SK-N-DZ (cell line): ENCODE measurements at places on chromosomes 7 and 10.

DNA sequence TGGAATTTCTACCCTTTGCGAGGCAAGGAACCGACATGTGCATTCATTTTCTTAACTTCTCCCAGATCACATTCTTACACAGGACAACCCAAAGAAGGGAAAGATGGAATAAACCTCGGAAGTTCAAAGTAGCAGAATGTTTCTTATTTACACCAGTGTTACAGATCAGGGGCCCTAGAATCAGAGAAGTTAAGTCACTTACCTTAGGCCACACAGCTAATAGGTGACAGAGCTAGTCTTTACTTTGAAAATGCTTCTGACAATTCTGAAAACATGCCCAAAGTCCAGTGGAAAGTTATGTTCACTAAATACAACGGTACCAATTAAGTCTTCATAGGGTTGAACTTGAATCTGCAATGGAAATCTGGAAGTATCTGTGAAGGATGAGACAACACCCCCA, 437.7 kb downstream of the DPP6 start:
- DNase-seq: no peak

- no peak for DNase-seq
Measured at GRCh38 chr7:118754608-118755007, 530.1 kb downstream of the ANKRD7 start.

- DNase-seq: peak; percentile 78
Measured at GRCh38 chr7:82444220-82444909, 788 bp upstream of the CACNA2D1 start.

GRCh38 chr7:98281757-98282606, 496 bp downstream of the BRI3 start:
- DNase-seq: no peak

GRCh38 chr10:17655567-17656146, 11.7 kb downstream of the STAM start:
- peak; percentile 4 for DNase-seq

DNA sequence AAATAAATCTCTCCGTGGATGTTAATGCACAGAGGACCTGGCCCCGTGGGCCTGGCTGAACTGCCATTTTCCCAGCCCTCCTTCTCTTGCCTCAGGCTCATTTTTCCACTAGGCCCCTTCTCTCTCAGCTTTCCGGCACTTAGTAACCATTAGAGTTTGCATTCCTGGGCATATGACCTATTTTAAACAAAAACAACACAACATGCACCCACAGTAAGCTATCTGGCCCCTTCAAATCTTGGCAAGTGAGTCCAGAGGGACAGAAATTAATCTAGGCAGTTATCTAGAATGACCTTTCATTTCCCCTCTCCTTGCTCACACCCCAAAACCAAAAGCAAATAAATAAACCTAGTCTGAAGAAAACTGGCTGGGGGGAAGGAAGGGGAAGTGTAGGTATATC, 11.7 kb downstream of the FBXW4 start:
- no peak for DNase-seq

DNA sequence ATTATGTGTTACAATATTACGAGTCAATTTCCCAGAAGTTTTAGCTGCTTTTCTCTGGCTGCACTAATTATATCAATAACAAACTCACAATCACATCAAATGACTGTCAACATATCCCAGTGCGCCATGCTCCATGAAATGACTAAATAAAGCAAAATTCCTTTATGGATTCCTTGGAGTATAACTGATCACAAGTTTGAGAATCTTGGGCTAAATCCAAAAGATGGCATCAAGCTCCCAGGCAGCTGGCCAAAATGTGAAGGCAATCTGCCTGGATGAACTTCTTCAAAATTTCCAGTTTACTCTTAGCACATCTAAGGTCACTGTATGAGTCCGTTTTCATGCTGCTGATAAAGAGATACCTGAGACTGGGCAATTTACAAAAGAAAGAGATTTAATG, 210.8 kb downstream of the CCSER2 start:
- no peak for DNase-seq

- no peak for DNase-seq
Measured at GRCh38 chr7:79407351-79407750, 46.1 kb downstream of the MAGI2 start.

DNA sequence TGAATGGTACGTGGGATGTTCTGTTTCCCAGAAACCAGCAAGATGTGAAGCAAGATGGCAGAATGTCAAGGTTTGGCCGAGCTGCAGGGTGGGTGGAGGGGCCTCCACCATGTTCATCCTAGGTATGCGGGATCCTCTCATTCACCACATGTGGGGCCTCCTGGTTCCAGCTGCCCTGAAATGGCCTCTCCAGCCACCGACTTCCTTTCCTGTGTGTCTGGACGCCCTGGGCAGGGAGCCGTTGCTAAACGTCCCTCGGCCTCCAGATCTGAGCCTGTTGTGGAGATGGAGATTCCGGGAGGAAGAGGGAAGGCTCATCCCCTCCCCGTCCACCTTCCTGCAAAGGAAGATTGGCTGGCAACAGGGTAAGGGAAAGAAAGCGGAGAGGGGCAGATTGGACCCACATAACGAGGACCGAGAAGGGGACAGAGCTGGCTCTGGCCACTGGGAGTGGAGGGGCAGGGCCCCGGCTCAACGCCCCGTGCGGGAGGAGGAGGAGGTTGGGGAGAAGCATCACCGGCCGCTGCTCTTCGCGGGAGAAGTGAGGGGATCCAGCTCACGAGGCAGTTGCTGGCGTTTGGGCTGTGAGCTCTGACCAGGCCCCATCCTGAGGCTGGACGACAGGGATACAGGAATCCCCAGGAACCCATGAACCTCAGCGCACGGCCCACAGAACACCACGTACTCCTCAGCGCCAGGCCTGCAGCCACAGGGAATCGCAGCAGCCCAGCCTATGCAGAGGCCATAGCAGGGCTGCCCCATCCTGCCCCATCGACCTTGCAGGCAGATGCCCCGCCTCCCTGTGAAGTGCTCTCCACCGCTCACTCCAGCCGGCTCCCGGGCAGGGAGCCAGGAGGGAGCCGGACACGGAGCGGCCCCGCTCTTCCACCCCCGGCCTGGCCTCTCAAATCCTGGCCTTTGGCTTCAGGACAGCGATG, 98.3 kb downstream of the FOXL3 start:
- no peak for DNase-seq

- no peak for DNase-seq
Measured at GRCh38 chr7:34454381-34454780, 203.6 kb upstream of the NPSR1 start.

GRCh38 chr7:94701555-94701973, 45.6 kb upstream of the SGCE start:
- DNase-seq: no peak

DNA sequence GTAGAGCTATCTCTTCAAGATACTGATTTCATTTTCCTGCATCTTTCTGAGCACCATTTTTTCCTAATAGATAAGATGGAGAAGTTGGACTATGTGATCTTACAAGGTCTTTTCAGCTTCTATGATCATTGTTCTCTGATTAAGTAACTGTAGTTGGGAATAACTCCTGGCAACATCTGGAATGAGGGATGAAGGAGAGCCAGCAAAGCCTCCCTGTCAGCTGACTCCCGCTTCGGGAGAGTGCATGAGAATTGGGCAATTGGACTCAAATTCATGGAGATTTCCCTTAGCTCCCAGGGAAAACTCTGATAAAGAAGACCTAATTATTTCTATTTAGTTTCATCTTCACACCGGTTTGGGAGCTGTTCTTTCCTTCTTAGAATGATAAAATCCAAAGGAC, 146.1 kb downstream of the CCDC71L start:
- DNase-seq: no peak

- DNase-seq: no peak
Measured at GRCh38 chr7:129774871-129775694, 163.6 kb downstream of the NRF1 start.

- no peak for DNase-seq
Measured at GRCh38 chr7:14218338-14218737, 228.9 kb upstream of the ETV1 start.

- DNase-seq: no peak
Measured at GRCh38 chr10:13704964-13705363, 118.2 kb downstream of the PRPF18 start.

DNA sequence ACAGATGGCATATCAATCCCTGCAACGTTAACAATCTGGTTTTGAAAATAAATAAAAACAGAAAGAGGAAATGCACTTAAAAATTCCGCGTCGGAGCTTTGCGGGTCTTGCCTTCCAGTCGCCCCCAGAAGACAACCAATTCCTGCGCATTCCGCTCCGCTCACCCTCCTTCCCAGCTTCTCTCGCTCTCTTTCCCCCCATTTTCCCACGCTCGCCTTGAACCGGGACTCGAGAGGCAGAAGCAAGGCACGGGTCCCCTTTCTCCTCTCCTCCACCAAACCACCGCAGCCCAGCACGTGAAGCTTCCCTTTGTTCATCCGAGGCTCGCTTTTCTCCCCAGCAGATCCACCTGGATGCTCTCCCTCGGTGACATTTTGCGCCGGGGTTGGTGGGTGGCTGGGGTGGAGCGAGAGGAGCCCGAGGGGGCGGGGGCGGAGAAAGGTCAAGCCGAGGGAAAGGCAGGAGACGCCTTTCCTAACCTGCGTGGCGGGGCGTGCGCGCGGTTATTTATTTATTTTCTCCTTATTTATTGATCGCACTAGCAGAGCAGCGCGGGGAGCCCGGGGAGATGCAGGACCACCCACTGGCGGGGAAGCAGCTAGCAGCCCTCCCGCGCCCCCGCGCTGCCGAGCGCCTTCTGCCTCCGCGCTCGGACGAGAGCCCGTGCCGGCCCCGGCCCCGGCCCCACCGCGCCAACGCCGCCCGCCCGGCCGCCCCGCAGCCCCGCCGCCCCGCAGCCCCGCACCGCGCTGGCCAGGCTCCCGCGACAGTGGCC, at the start of gene KCND2:
KCND2 (plus strand) TSS at position 475 of the 775 bp plus-strand sequence.
- peak; percentile 62 for DNase-seq

DNA sequence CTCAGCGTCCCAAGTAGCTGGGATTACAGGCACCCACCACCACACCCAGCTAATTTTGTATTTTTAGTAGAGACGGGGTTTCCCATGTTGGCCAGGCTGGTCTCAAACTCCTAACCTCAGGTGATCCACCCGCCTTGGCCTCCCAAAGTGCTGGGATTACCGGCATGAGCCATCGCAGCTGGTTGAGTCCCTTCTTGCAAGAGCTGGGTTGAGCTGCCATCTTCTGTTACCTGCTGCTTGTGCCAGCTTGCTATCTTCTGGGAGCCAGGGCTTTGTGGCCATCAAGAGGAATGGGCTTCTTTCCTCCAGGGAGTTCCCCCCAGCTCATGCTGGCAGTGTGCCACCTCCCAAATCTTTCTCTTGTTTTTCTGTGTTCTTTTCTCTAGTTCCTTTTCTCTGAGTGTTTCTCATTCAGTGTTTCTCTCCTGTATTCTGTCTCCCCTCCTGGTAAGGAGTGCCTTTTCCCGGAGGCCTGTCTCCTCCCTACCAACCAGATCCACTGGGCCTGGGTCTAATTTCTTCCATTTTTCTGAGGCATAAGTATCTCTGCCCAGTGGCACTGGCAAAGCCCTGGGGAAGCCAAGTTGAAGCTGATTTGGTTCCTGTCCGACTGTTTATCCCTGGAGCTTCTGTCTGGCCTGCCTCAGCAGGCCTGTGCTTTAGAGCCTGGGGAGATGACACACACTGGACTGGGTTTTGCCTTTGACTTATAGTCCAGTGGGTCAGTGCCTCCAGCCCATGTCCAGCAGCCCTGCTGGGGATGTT, 3.7 kb downstream of the DBNL start:
- DNase-seq: no peak

DNA sequence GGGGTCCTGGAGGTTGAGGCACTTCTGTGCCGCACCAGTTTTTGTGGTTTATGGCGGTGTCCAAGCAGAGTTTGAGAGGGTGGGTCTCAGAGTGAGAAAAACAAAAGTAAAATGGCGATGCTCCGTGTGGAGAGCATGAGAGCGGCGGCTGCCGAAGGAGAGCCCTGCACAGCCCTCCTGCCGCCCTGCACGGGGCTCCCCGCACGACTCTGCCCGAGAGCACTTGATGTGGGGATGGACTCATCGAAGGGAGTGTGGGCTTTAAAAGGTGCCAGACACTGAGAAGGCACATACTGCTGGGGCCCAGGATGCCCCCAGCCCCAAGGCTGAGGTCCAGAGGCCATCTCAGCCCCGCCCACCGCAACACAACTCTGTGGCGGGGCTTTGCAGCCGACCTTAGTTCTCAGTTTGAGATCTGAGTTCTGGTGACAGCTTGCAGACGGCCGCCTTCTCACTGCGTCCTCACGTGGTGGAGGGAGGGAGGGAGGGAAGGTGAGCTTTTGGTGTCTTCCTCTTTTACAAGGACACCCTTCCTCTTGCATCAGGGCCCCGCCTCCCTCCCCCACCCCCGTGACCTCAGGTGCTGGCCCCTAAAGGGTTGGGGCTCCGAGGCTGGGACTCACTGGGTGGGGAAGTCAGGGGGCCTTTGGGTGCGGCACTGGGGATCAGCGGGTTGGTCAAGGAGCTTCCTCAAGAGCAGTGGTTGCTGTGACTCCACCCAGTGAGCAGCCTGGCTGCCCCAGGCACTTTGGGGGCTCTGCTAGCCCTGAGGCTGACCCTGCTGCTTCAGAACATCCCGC, 69.1 kb downstream of the NKX6-2 start:
- DNase-seq: no peak

DNA sequence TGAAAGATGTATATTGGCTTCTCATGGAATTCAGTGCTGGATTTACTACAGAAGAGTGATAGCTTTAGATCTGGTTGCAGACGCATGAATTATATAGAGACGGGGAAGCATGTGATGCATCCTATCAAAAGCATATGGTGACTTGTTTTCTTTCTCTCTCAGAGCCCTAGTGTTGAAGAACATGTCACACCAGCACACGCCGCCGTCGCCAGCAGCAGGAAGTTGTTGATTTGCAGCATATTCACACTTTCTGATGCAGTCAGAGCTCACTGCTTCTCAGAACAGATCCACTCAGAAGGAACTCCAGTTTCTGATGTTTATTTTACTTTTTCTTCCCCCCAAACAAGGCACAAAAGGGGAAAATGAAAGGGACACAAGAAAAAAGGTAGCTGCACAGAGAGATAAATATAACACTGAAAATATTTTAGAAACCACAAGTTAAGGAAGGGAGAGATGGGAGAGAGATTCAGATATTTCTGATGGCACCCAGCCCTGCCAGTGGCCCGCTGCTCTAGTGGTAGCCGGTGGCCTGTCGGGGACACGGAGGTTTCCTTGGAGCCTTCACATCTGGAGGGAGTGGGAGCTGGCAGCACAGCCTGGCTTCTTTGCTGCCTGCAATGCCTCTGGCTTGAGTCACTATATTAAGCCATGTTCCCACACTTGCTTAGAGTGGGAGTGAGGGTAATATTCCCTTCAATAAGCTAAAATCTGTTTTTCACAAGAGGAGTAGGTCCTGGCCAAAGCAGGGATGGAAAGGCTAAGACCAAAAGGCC, 123.2 kb downstream of the NRP1 start:
- no peak for DNase-seq

DNA sequence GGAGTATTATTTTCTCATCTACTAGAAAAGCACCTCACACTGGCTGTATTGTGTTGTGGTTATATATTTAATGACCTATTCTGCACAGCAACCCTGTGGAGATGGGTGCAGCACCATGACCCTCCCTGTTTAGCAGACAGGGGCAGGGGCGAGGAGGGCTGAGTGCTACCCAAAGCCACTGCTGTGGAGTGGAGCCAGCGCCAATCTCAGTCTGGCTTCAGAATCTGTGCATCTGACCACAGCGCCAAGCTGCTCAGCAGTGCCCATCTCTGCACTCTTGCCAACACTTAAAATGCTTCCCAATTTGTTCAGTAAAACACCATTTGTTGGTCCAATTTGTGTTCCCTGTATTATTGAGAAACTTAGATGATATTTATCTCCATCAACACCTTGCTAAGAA, 239.1 kb downstream of the ZMYND11 start:
- DNase-seq: no peak

GRCh38 chr7:42217053-42217452, 20.0 kb downstream of the GLI3 start:
- no peak for DNase-seq
